ENCODE measurements at places on chromosomes 4 and X.

DNA sequence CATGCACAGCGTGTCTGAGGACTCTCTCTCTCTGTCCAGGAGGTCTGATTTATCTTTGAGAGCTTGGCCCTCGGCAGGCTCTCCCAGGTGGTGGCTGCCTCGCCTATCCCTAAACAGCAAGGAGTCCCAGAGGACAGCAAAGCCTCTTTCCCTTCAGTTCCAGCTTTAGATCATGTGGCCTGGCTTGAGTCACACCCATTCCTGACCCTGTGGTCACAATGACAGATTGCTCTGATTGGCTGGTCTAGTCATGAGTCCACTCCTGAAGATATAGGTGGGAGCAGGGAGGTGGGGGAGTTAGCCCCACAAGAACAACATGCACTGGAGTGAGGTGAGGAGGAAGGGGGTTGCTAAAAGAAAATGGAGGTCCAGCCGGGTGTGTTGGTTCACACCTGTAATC, 12.1 kb upstream of the PORCN start:
- no peak for DNase-seq

DNA sequence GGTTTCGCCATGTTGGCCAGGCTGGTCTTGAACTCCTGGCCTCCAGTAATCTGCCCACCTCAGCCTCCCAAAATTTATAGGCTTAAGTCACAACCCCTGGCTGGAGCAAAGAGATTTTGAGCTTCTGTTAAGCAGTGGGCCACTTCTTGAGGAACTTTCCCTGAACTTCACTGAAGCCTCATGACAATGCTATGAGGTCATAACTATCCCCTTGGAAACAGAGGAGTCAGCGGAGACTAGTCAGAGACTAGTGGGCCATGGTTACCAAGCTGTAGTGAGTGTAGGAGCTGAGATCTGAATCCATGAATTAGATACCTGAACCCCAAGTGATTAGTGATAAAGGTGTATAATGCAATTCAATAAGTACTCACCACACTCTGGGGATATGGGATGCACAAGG, 145.1 kb upstream of the MSX1 start:
- no peak for DNase-seq

GRCh38 chr4:173642509-173642908, 112.5 kb upstream of the HAND2 start:
- DNase-seq: no peak

GRCh38 chr4:184793735-184794355, 31.9 kb downstream of the ACSL1 start:
- DNase-seq: no peak

- DNase-seq: no peak
Measured at GRCh38 chr4:21991562-21991961, 43.0 kb upstream of the KCNIP4 start.
